ENCODE measurements at places on chromosomes 1 and 21.
A peak's percentile ranks its signal among the peaks of the same experiment; 100 is the strongest.

GRCh38 chr1:28157894-28158293 is 18.6 kb downstream of the PTAFR start:
- DNase-seq = no peak

GRCh38 chr1:53585129-53585528 is 125.9 kb downstream of the DMRTB1 start:
- DNase-seq = peak; percentile 41

- no peak for DNase-seq
Measured at GRCh38 chr1:214067397-214067796, 79.6 kb downstream of the PROX1 start.

DNA sequence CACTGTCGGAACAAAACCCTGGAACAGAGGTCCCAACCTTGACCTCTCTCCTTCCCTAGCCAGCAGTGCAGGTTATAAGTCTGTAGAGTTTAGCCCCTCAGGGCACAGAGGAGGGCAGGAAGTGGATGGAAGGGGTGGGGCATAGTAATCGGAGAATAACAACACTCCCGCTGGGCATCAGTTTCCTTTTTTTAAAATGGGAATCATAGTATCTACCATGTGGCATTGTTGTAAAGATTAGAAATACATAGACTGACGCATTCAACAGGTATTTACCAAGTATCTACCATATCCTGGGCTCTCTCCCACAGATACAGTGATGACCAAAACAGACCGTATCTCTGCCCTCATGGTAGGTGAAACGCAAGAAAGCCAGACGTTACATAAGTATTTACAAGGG is 24.9 kb upstream of the ATF3 start:
- DNase-seq = no peak

- no peak for DNase-seq
Measured at GRCh38 chr1:53731779-53732305, 7.1 kb downstream of the GLIS1 start.

GRCh38 chr1:81812712-81813111 is 12.0 kb downstream of the ADGRL2 start:
- no peak for DNase-seq

GRCh38 chr1:22437573-22437972 is 14.1 kb upstream of the ZBTB40 start:
- no peak for DNase-seq

- DNase-seq = no peak
Measured at GRCh38 chr1:231318015-231318355, 19.7 kb downstream of the EXOC8 start.

GRCh38 chr1:64685765-64686341 is 59.0 kb upstream of the RAVER2 start:
- DNase-seq = no peak

GRCh38 chr1:161285521-161285920 is 24.2 kb downstream of the MPZ start:
- DNase-seq = no peak

DNA sequence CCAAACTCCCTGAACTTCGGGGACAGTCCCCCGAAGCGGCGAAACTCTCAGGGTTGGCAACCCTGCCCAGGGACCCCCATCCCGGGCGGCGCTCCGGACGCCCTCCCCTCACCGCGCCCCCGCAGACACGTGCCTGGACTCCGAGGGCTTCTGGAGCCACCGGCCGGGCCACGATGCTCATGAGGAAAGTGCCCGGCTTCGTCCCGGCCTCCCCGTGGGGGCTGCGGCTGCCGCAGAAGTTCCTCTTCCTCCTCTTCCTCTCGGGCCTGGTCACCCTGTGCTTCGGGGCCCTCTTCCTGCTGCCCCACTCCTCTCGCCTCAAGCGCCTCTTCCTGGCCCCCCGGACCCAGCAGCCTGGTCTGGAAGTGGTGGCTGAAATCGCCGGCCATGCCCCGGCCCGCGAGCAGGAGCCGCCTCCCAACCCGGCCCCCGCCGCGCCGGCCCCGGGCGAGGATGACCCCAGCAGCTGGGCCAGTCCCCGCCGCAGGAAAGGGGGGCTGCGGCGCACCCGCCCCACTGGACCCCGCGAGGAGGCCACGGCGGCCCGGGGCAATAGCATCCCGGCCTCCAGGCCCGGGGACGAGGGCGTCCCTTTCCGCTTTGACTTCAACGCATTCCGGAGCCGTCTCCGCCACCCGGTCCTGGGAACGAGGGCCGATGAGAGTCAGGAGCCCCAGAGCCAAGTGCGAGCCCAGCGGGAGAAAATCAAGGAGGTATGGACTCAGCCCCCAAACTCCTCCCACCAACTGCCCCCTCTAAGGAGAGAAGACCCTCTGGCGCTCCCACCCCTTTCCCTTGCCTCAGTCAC is 1.2 kb downstream of the MAN1C1 start:
- no peak for DNase-seq

DNA sequence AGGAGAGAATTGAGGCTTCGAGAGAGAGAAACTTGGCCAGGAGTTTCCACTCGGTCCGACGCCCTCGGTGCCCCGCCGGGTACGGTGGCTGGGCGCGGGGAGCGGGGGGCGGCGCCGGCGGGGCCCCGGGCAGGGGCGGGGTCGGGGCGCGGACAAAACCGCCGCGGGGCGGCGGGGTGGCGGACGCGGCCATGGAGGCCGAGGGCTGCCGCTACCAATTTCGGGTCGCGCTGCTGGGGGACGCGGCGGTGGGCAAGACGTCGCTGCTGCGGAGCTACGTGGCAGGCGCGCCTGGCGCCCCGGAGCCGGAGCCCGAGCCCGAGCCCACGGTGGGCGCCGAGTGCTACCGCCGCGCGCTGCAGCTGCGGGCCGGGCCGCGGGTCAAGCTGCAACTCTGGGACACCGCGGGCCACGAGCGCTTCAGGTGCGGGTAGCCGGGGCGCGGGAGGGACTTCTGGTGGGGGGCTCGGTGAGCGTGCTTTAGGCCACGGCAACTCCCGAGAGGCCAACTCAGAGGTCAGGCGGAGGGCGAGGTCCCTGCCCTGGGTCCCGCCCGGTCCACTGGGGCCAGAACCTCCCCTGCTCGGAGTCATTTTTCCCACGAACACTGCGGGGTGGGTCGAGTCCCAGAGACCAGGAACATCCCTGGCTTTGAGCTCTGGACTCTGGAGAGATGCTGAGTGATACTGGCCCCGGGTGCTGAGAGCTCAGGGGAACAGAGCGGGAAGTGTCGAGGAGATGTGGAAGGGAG is 431 bp downstream of the RAB42 start:
- DNase-seq = no peak

- DNase-seq = no peak
Measured at GRCh38 chr21:31531967-31532366, 127.5 kb upstream of the SOD1 start.

DNA sequence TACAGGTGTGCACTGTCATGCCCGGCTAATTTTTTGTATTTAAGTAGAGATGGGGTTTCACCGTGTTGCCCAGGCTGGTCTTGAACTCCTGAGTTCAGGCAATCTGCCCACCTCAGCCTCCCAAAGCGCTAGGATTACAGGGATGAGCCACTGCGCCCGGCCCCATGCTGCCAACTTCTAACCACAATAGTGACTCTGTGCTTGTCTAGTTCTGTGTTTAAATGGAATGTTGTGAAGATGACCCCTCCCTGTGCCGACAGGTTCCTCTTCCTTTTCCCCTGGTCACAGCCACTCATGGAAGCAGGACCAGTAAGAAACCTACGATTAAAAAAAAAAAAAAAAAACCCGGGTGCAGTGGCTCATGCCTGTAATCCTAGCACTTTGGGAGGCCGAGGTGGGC is 4.7 kb downstream of the MAP1LC3C start:
- DNase-seq = no peak

DNA sequence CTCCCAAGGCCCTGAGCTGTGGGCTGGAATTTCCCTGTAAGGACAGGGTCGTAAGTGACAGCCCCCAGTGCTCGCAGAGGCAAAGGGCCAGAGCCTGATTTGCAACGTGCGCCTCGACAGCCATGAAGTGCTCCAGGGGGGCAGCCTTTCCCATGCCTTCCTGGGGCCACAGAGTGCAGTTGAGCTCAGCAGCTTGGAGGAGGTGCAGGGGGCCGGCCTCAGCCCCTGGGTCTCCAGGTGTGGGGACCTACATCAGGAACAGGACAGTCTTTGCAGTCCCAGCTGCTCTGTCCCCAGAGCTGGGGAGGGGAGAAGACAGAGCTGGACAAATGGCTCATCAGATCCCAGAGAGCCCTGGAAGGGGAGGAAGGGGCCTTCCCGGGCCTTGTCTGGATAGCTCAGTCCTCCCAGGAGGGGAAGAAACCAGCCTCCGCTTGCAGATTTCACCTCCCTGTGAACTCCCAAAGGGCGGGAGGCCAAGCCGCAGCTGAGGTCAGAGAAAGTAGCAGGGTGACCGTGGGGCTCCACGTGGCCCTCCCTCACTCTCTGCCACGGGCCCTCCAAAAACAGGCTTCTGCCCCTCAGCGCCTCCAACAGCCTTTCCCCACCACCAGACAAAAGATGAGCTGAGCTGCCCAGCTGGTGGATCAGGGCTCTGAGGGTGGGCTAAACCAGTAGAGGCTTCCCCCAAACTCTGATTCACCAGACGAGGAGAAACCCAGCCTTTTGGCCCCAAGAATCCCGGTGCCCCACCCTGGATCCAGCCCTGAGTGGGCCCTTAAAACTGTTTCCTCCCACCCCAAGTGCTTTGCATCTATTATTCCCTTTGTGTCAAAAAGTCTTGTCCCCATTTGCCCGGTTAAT is 76.5 kb downstream of the DHRS3 start:
- DNase-seq = no peak

DNA sequence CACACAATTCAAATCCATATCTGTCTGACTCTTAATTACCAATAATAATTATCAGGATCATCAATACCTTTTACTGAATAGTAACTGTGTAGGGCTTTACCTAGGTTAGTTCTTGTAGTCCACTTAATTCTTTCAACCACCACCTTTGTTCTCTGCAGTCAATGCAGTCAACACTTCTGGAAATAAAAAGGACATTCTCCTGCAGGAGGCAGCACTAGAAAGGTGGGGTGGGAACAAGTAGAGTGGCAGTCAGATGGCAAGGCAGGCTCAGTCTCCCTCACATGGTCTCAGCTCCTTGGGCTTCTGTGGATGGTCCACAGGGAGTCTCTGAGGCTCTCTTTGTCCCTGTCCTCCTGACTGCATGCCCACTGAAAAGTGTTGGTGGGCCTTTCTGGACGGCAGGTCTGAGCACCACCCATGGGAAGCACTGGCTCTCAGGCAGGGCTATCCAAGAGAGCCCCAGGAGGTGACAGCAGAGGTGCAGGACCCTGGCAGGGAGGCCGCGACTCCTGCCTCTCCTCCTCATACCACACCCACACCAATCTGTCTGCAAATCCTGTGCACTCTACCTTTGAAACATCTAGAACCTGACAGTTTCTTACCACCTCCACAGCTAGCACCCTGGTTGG is 237.3 kb downstream of the FOXD2 start:
- DNase-seq = no peak

DNA sequence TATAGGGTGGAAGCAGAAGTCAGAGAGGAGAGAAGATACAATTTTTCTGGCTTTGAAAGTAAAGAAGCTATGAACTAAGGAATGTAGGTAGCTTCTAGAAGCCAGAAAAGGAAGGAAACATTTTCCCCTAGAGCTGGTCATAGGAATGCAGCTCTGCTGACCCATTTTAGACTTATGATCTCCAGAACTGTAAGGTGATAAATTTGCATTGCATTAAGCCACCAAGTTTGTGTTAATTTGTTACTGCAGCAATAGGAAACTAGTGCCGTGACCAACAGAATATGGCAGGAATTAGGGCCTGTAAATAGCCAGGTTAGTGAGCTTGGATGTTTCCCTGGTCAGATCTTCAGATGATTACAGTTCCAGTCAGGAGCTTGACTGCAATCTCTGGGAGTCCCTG is 244.3 kb upstream of the C1orf105 start:
- no peak for DNase-seq

DNA sequence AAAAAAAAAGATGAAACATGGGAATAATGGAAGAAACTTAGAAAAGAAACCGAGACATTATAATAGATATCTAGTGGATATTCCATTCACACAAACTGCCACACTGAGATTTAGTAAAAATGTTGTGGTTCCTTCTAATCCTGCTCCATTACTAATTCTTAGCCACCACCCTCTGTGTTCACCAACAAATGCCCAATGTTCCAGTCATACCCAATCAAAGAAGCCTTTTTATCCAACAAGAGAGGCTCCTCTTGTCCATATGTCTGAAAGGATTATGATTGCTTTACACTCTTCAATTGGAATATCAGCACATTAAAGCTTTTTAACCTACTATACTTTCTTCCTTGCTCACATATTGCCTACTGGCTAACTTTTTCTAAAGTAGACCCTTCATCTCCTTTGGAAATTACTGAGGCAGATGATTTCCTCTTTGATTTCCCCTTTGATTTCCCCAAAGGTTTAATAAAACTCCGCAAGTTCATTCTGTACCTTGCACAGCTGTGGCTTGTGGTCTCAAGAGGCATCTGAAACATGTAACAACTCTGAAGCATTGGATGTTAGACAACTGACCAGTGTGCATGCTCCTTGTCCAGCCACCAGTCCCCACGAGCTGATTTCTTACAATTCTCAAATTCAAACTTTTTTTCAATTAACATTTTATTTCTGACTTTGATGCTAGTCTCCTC is 305.6 kb upstream of the LYPLAL1 start:
- no peak for DNase-seq

GRCh38 chr1:206634365-206635079 is 814 bp upstream of the DYRK3 start:
- DNase-seq = peak; percentile 87

GRCh38 chr1:118636004-118636403 is 352.1 kb downstream of the TBX15 start:
- DNase-seq = no peak

All from GM12865 (cell line).